ENCODE measurements at places on chromosomes 2 and 18. TPM values are rescaled to one million over a fixed set of nuclear protein-coding genes. Genes with fewer than 3 reads are reported as not detected.

SERPINB13 gene
- total RNA-seq, result not detected

PKDCC gene
- total RNA-seq, result 53.2 TPM

APCDD1 gene
- total RNA-seq, result 60.6 TPM

- H3K36me3 ChIP-seq, result no peaks in the 10 kb centered on the region
- no peak for DNase-seq
- no peak overlapping the region for H3K27ac ChIP-seq
- H3K27me3 ChIP-seq, result no peaks in the 10 kb centered on the region
- H3K4me1 ChIP-seq, result no peaks in the 10 kb centered on the region
- H3K4me3 ChIP-seq, result no peak overlapping the region
Observed at GRCh38 chr2:37896319-37896718, 28.8 kb upstream of the RMDN2 start.

CENPA gene
- 9.6 TPM for total RNA-seq

FSIP2 gene
- total RNA-seq, result 0.15 TPM

DNA sequence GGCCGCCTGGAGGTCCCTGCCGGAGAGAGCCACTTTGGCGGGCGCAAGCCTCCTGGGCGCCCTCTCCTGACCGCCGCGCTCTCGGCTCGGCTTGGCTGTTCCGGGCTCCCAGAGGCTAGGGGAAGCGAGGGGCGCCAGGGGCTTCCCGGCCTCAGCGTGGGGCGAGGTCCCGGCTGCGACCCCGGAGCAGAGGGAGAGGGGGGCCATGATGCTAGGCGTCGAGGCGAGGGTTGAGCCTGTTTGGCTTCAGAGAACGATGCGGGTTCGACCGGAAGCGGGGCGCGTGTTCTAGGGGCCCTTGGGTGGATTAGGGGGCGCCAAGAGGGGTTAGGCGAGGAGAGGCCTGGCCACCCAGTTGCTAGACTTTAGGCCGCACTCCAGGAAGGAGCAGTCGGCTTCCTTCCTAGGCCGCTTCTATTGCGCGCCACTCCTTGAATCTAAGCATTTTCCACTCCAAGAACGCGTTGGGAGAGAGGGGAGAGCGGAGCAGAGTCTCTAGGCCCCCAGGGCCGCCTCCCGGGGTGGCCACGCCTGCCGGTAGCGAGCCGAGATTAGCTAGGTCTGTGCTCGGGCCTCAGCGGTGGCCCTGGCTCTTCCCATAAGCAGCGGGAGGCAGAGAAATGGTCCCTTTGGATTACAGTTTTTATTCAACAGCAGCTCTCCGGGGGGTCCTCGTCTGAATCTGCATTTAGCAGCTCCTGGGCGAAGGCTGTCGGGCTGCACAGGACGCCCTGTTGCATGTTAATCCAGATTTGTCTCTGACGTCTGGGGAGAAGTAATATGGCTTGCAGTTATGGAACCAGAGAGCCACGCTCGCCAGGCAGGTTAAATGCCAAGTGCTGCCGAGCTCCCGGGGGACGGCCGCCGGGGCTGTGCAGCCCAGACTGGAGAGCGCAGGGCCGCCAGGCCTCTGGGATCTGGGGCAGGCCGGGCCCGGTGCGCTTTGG, 11.3 kb downstream of the MEIS1 start:
- no peaks in the 10 kb centered on the region for H3K36me3 ChIP-seq
- no peaks in the 10 kb centered on the region for H3K27me3 ChIP-seq
- peak overlapping the region; percentile 28 for H3K4me3 ChIP-seq
- peaks cover 8% of the 10 kb centered on the region for H3K4me1 ChIP-seq

Data from heart left ventricle (tissue), 16 donors.